Esophagus squamous epithelium (tissue), 5 donors: ENCODE measurements at places on chromosomes 7 and 10.

GRCh38 chr7:137146552-137147337 is 196.8 kb downstream of the PTN start:
- DNase-seq = no peak

DNA sequence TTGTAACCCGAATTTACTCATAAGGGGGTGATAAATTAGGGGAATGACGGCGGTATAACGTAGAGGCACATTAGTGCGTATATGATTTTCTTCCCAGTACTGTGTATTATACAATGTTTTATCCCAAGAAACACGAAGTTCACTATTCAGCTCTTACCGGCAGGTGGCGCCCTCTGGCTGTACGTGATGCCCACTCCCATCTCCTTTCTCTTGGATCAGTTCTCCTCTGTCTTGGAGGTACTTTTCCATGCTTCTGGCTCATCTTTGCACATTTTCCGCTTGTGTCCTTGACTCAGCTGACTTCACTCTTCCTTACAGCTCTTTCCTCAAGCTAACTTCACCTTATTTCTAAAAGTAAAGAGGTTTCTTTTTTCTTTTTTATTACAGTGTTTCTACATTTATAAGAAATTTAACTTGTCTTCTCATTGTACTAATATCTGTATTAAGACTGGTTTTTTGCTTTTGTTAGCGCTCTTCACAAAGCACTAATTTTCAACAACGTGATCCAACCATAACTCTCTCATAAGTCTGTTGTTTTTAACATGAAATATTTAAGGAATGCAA is 21.3 kb downstream of the TMEM176B start:
- no peak for DNase-seq

GRCh38 chr7:699476-700170 is 26.9 kb upstream of the DNAAF5 start:
- no peak for DNase-seq

GRCh38 chr7:84675633-84676034 is 481.0 kb upstream of the SEMA3A start:
- DNase-seq = no peak

GRCh38 chr7:123439191-123439590 is 95.2 kb downstream of the IQUB start:
- DNase-seq = no peak

- no peak for DNase-seq
These were observed 434 bp upstream of the PLEKHA8 start for GRCh38 chr7:30027740-30028215.

- no peak for DNase-seq
These were observed 9.7 kb downstream of the IFIT3 start for GRCh38 chr10:89337484-89337883.

DNA sequence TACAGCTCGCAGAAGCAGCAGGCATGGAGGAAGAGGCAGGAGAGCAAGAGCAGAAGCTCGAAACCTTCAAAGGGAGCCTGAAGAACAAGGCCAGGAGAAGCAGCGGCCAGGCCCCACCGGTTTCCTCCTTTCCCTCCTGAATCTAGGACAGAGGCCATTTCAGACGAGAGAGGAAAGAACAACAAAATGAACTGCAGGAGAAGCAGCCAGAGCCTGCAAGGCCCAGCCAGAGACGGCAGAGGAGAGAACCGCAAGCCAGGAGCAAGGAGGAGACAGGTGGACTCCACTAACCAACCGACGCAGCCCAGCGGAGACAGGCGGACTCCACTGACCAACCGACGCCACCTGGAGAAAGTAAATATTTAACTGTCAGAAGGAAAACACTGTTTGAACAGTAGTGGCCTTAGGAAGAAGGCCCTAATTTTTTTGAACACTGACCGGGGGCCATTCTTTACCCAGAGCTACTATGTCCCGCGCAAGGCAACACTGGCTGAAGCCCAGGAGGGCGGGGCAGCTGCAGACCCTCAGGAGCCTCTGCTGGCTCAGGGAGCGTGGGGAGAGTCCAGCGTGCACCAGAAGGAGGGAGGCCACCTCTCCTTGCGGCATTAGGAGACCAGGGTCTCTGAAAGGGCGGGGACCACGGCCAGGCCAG is 559.2 kb downstream of the PTPRN2 start:
- no peak for DNase-seq

DNA sequence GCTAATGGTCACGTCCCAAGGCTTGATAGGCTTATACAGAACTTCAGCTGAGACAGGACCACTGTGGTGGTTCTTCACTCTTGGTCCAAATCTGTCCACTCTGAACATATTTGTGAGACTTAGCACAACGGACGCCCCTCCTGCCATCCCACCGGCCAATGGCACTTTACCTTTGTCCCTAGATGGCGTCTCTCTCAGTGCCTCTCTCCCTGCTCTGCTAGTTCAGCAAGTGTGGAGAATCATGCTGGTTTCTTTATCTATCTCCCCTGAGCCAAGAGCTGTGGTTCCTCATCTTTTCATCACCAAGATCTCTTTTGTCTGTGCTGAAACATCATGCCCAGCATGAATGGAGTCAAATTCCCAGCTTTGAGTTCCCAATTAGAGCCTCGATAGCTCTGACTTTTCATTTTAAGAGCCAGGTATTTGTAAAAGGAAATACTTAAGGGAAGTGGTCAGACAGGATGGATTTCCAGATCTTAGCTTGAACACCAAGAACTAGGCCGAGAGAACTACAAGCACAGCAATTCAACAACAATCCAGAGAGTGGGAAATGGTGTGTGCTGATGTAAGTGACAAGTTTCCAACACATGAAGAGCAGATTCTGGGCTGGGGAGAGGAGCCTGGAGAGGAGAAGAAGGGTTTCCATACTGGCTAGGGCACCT is 69.5 kb downstream of the ZNF800 start:
- no peak for DNase-seq

- DNase-seq = no peak
These were observed 15.5 kb downstream of the KLF6 start for GRCh38 chr10:3769556-3769955.

DNA sequence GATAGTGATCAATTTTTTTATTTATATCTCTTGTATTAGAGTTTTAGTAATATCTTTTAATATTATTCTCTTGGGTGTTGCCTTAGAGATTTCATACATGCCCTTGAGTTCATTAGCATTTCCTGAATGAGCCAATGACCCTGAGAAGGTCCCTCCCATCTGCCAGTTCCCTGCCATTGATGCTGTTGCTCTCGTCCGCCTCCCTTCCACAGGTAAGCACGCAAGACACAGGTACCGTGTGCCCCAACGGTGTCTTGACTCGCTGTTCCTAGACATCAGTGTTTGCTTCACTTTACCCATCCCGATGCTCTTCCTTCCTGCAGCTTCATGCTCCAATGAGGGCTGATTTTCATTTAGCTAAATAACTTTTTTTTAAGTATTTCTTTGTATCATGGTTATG is 19.7 kb upstream of the PWWP2B start:
- no peak for DNase-seq

DNA sequence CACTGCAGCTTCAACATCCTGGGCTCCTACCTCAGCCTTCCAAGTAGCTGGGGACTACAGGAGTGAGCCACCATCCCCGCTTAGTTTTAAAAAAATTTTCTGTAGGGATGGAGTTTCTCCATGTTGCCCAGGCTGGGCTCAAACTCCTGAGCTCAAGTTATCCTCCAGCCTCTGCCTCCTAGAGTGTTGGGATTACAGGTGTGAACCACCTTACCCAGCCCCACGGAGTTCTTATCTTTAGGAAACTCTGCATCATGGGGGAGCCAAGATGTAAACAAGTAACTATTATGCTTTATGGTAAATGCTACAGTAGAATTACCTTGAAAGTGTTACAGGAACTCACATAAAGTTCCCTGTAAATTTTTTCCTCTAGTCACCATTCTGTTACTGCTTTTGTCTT is 65.3 kb downstream of the PHTF2 start:
- no peak for DNase-seq

DNA sequence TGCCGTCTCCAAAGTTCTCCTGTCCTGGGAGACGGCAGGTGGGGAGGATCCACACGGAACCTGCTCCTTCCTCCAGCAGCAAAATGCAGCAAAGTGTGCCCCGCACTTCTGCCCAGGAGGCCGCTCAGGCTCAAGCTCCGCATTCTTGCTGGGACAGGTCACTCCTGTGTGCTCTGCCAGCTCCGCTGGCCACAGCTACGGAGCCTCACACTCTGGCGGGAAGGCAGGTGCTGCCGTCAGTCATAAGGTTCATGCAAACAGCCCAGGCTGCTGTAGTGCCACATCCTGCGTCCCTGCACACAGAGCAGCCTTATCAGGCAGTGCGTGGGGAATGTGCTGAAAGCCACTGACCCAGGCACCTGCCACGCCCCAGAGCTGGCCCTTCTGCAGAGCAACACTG is 22.4 kb downstream of the ADGRA1 start:
- no peak for DNase-seq

GRCh38 chr10:101092881-101093354 is 31.1 kb downstream of the KAZALD1 start:
- no peak for DNase-seq

DNA sequence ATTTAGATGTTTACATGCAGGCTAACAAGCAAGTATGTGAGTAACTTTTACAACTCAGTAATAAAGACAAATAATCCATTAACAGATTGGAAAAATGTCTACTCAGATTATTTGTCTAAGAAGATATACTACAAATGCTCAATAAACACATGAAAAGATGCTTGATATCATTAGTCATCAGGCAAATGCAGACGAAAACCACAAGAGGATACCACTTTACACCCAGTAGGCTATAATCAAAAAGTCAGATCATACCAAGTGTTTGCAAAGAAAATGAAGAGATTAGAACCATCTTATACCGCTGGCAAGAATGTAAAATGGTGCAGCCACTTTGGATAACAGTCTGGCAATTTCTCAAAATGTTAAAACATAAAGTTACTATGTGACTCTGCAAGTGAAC is 84.1 kb downstream of the MALSU1 start:
- DNase-seq = no peak

DNA sequence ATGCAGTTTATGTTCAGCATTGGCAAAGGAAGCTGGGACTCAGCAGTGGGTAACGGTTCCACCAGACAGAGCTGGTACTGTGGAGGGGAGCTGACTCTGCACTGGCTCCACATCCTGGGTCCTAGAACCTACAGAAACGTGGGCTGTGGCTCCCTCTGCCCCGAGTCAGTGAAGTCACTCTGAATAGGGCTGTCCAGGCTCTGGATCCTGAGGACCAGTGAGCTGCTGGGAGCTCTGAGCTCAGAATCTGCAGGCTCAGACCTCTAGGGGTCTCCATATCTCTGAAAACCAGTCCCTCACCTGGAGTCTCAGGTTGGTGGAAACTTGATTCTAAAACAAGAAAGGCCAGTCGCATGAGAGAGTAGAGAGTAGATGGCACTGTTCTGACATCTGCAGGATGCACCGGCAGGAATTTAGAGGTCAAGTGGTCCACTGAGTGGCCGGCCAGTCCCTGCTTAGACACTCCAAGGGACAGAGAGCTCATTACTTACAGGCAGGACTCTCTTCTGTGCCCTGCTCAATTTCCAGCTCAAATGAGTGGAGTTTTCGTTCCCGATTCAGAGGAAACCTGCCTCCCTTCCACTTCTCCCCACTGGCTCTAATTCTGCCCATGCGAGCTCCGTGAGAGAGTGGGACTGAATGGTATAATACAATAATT is 18.6 kb downstream of the NPFFR1 start:
- no peak for DNase-seq

DNA sequence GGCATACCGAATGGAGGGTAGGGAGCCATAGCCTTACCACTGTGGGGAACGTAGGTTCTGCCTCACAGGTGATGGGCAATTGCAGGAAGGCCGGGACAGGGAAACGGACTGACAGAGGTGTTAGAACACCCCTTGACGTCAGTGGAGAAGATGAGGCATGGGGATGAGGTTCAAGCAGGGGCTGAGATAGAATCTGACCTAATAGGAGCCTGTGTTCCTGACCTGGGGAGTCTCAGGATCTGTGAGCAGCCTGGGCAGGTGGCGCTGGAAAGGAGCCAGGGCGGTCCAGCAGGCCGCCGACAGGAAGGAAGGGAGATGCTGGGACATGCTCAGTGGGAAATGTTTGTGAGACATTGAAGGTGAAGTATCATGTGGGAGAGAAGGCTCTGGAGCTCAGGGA is 109.4 kb downstream of the WDFY4 start:
- DNase-seq = no peak

DNA sequence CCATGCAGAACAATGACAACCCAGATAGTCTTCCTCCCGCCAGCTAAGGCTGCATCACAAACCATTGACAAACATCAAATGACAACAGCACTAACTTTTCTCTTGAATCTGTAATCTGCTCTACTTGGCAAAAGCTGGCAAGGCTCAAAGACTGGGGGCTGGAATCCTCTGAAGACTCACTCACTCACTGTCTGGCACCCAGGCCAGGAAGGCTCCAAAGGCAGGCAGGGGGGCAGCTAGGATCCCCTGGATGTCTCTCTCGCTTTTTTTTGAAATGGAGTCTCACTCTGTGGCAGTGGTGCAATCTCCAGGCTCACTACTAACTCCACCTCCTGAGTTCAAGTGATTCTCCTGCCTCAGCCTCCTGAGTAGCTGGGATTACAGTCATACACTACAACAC is 159.7 kb upstream of the GPR26 start:
- DNase-seq = no peak

- no peak for DNase-seq
These were observed 280.5 kb downstream of the THSD7A start for GRCh38 chr7:11551470-11551869.

DNA sequence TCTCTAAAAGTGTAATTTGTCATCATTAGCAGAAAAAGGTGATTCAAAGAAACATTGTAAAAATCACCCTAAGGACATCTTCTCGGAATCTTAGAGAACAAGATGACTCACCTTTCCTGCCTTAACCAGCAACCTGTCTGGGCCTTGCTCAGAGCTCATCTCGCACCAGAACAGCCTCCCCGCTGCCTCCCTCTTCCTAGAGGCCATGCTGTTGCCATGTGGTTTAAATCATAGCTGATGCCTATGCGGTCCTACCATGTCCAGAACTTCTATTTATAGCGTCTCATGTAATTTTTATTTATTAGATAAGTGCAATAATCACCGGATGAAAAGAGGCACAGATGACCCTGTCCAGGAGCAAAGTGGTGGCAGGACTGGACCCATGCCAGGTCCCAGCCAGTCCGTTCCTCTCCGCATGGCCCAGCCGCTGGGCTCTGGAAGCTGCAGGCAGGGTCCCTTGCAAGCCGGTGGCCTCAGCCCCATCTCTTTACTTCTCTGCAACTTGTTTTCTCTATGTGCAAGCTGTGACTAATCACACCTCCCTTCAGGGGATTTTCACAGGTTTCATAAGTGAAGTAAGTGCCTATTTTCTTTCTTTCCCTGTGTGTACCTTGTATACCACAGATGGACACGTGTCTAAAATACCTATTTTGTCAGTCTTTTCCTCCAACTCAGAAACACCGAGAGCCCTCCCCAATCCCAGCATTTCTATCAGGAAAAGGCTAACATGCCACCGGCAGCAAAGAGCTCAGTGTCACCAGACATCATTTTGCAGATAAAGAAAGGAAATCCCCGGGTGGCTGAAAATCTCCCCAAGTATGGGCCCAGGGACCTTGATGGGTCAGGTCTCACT is 27.1 kb downstream of the KLF6 start:
- no peak for DNase-seq
